A172 (cell line): ENCODE measurements at places on chromosomes 11 and 22.

DNA sequence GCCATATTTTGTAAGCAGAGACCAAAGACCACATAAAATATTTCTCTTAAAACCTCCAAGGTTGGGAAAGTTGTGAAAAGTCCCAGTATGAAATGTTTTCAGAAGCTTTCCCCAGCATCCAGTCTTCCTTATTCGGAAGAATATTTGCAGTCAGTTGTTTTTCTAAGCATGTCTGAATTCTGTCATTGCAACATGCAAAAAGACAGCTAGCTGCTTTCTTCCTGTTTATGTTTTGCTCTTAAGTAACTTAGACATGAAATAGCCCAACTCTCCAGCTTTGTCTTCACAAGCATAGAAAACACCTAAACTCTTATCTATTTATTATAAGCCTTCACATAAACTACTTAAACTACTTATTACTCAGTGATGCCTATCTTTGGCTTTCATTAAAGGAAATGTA is 57.9 kb upstream of the MMP13 start:
- DNase-seq = no peak

DNA sequence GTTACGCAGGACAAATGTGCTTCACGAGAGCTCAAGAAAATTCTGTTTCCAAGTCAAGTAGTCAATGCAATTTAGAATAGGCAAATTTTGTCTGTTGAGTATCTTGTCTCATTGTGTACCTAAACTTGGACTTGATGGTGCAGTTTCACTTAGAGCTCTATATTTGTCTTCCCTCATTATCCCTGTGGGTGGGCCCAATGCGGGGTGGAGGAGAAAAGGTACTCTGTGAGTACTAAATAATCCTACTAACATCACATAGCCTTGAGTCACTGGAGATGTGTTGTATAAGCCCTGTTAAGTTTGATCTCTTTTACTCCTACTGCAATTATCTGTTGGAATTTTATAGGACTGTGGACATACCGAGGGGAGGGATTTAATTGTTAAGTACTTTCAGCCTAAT is 331.2 kb downstream of the METTL15 start:
- DNase-seq = no peak

GRCh38 chr11:76706667-76707066 is 36.1 kb upstream of the LRRC32 start:
- no peak for DNase-seq

DNA sequence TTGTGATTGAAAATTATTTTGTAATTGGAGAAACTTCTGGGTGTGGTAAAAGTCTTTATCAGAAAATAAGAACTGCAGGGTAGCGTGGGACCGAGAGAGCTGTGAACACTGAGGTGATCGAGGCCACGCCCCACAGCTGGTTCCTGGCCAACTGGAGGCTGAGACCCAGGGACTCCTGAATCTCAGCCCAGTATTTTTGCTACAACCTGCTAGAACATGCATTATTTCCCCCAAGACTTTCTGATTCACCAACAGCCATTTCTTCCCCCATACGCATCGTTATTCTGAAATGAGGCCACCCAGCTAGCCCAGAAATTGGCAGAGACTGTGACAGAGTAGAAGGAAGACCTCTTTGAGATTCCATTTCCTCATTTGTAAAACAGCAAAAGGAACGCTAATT is 3.4 kb upstream of the FGF19 start:
- DNase-seq = no peak

DNA sequence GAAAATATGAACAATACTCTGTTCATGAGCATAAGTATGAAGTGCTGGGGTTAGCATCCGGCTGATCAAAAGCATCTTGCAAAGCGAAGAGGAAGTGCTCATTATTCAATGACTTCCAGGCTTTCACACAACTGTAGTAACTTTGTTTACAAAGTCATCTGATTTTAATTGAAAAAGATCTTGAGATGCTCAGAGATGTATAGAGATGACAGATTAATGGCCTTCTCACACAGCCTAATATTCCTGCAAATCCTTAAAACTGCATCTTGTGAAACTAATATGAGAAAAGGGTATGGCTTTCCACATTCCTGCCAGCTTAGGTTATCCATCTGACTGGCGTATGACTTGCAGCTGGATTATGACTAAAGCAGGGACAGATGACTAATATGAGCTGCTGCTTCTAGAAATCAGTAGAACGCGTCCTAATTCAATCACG is 125.4 kb downstream of the CASP12 start:
- DNase-seq = peak; percentile 84

GRCh38 chr11:118633979-118634378 is 26.6 kb downstream of the PHLDB1 start:
- no peak for DNase-seq
